ENCODE measurements at places on chromosomes 6 and 20.
A peak's percentile ranks its signal among the peaks of the same experiment; 100 is the strongest.

- no peak for DNase-seq
These were observed 2.5 kb downstream of the NTSR1 start for GRCh38 chr20:62710886-62711702.

GRCh38 chr20:34887023-34887422 lies 10.6 kb downstream of the ACSS2 start:
- DNase-seq: no peak

GRCh38 chr6:124960757-124961463 lies 1.3 kb upstream of the RNF217 start:
- no peak for DNase-seq

DNA sequence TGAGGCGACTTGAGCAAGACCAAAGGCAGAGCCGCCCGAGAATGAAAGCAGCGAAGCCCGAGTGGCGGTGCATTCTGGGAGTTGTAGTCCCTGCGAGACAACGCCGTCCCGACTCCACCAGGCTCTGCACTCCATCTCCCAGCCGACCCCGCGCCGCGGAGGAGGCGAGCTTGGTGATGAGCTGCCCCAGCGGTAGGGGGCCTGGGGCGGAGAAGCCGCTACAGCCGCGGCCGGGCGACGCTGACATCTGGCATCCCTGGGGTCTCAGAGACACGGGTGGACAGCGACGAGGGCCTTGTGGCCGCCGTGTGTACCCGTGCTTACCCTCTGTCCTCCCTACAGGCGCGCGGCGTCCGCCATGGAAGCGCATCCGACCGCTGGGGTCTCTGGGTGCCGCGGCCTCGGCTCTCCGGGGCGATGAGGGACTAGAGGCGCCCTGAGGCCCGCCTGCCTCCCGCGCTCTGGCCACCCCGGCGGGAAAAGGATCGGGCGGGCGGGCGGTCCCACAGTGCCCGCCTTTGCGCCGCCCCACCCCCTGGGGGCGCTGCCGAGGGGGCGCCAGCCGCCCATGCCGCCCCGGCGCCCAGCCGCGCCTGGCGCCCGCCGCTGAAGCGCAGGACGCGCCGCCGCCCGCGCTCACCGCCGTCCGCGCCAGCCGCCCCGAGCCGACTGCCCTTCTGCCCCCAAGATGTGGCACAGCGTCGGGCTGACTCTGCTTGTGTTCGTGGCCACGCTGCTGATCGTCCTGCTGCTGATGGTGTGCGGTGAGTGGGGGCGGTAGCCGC lies at the start of gene SMIM13:
SMIM13 (plus strand) TSS at position 209 of the 785 bp plus-strand sequence; CDS start at position 689, 480 bp downstream.
- DNase-seq: peak; percentile 96

DNA sequence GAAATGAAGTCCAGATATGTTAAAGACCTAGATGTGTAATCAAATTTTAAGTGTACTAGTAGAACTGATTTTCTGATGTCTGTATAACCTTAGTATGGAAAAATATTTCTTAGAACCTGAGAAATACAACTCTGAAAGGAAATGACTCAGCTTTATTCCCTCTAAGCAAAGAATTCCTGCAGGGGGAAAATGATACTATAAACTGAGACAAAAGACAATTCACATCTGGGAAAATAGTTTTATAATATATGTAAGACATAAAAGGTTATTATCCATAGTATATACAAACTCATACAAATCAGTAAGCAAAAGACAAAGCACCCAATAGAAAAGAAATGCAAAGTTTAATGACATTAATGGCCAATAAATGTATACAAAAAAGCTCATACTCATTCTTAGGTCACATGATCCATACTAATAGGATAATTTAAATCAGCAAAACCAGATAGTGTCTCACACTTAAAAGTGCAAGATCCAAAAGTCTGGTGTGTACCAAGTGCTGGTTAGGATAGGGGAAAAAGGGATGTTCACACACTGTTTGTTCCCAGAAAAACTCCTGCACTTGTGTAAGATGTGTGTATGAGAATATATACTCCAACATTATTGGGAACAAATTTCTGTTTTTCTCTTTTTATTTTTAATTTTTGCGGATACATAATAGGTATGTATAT lies 22.6 kb downstream of the RNF217 start:
- no peak for DNase-seq

DNA sequence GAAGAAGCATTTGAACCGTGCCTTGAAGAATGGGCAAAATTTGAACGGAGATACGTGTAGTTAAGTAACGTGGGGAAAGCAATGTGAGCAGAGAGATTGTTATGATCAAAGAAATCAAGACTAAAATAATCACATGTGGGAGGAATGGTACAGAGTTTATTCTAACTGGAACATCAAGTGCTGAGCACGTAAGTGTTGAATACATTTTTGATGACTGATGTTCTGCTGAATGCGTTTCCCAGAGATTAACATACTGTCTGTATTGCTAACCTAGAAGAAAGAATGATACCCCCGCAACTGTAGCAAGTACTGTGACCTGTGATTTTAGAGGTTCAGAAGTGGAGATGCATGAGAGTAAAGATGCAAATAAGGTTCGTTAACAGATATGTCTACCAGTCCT lies 146.9 kb upstream of the EPHA7 start:
- DNase-seq: no peak

DNA sequence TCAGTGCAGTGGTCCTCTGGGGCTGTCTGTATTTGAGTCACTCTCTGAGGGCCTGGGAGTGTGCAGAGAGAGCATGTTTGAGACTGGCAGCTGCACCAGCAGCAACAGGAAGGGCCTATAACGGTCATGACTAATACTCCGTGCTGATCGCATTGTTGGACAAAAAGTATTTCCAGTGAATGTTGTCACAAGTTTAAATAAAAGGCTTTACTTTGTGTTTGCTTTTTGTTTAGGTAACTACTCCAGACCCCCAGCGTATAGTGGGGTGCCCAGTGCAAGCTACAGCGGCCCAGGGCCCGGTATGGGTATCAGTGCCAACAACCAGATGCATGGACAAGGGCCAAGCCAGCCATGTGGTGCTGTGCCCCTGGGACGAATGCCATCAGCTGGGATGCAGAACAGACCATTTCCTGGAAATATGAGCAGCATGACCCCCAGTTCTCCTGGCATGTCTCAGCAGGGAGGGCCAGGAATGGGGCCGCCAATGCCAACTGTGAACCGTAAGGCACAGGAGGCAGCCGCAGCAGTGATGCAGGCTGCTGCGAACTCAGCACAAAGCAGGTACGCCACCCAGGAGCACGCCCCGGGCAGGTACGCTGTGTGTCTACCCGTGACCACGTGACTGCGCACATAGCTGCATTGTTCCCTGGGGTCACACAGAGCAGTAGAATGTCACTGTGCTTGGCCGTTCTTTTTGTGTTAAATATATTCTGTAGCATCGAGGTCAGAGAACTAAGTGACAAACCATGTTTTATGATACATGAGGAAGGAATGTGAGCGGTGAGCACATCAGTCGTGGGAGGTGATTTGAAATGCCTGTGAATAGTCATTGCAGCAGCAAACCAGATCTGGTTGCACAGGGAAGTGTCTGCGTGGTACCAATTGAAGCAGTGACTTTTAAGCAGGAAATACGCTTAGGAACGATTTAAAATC lies 174.7 kb downstream of the TMEM242 start:
- peak; percentile 61 for DNase-seq

- no peak for DNase-seq
These were observed 97.5 kb upstream of the MYLIP start for GRCh38 chr6:16031278-16031981.

DNA sequence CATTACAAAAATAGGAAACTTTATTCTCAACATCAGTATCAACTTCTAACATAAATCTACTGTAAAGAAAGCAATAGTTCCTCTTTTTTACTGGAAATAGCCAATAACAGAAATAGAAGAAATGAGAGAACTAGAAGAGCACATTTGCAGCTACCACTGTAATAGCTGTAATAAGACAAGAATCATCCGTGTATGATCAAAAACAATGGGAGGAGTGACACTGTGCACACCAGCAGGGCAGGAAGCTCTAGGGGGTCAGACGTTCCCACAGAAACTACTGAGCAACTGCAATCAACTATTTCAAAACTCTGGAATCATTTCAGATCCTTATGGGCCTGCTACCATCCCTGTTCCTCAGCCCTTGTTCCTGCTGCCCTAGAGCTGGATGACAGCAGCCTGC lies 43.7 kb downstream of the NINL start:
- DNase-seq: no peak

DNA sequence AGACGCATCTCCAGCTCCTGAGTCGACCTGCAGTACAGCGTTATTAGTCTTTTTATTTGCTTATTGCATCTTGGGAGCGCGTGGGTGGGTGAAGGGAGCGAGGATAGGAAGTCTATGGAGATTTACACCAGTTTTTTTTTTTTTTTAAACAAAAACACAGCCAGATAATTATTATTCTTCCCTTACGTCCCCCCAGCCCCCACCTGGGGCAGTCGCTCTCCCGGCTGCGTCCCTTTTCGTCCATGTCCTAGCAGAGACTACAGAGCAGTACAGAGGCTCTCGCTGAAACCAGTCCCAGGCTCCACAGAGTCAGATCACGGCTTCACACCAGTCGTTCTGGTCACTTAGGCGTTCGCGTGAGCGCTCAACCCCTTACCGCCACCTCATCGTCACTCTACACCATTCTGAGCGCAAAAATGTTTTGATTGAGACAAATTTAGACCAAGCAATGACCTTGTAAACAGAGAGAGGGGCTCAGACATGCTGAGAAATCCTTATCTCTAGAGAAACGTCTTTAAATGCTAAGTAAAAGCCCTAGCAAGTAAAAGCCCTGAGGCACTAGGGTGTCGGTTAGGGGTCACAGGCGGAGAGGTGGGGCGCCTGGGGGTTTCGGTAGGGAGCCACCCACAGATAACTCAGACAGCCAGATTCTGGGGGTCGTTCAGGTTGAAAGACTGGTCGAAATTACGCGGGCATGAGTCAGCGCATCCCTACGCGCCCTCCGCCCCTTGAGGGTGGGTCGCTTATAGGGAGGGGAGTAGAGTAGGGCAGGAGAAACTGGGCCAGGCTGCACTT lies 975 bp upstream of the PPT2 start:
- DNase-seq: no peak

- peak; percentile 69 for DNase-seq
These were observed 220.3 kb downstream of the ALDH8A1 start for GRCh38 chr6:134729561-134729960.

- no peak for DNase-seq
These were observed 35.7 kb upstream of the MARCKS start for GRCh38 chr6:113821445-113821844.

DNA sequence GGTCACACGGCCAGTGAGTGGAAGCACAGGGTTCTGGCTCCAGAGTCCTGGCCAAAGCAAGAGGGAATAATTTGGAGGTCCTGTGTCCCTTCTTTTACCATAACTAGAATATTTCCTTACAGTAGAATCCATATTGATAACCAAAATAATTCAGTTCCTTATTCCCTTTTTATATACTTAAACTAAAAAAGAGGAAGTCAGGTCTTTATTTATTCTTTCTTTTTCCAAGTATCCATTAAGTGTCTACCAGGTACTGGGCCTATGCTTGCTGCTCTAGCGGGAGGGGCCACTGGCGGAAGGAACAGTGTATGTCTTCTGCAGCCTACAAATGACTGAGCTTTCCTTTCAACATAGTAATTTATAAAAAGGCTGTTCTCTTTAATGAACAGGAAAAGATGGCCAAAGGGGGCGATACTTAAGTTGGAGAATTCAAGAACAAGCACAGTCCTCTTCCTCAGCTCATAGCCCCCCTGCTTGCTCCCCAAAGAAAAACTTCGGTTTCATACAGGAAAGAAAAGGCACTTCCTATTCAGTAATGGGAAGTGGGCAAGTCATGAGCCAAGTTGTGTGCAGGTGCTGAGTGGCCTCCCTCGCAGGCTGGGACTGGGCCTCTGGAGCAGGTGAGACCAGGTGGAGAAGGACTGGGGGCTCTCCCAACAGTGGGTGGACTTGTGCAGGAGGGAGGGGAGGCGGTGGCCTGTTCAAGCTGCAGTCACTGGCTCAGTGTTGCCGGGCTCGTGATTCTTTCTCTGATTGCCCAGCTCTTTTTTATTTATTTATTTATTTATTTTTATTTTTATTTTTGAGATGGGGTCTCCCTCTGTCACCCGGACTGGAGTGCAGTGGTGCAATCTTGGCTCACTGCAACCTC lies 110.9 kb downstream of the ARMC2 start:
- no peak for DNase-seq

DNA sequence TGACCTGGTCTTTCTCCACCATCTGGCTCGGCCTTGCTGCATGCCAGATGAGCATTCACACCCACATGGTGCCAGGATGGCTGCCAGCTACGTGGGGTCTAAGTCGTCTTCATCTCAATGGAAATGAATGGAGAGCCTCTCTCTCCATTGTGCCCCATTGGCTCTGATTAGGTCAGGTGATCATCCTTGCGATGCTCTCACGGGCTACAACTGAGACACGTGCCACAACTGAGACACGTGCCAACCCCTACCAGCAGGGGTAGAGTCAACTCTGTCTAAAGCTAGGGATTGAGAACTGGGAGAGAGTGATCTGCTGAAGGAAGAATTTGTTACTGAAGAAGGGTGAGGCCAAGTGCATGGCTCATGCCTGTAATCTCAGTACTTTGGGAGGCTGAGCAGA lies 67.3 kb upstream of the RALY start:
- DNase-seq: peak; percentile 82

- no peak for DNase-seq
These were observed 317.9 kb upstream of the MARCKS start for GRCh38 chr6:113539202-113539601.

DNA sequence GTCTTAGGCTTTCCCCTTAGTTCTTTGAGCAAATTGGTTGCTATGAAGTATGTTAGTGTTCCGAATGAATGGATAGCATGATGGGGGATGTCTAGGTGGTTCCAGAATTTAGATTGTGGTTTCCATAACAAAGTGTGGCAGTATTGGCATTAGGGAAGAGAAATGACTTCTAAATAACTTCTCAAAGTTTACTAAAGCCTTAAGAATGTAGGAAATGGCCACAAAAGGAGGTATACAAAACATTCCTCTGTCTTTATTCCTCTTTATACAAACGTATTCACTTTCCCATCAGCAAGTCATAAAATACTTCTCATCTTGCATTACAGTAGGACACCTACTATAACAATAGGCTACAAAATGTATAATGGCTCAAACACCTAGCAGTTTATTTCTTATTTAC lies 279.6 kb downstream of the ESR1 start:
- no peak for DNase-seq

DNA sequence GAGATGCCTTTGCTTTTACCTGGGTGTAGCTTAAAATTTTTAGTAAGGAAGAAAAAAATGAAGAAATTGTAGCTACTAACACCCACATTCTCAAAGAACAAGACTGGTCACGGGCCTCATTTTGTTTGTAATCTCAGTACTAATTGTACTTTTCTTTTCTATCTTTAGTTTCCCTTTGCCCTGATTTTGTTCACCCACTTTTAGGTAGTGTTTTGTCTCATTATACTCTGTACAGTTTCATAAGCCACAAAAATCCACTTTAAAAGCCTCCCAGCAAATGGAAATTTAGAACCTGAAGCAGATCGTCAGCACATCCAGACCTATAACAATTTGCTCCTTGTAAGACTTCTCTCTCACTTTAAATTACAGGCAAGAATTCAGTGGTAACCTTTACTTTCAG lies 43.3 kb downstream of the TP53INP2 start:
- DNase-seq: no peak

All from NCI-H446 (cell line).